ENCODE measurements at places on chromosomes 5 and 9.

- no peak for DNase-seq
Observed at GRCh38 chr9:107975426-107976010, 485.9 kb upstream of the KLF4 start.

DNA sequence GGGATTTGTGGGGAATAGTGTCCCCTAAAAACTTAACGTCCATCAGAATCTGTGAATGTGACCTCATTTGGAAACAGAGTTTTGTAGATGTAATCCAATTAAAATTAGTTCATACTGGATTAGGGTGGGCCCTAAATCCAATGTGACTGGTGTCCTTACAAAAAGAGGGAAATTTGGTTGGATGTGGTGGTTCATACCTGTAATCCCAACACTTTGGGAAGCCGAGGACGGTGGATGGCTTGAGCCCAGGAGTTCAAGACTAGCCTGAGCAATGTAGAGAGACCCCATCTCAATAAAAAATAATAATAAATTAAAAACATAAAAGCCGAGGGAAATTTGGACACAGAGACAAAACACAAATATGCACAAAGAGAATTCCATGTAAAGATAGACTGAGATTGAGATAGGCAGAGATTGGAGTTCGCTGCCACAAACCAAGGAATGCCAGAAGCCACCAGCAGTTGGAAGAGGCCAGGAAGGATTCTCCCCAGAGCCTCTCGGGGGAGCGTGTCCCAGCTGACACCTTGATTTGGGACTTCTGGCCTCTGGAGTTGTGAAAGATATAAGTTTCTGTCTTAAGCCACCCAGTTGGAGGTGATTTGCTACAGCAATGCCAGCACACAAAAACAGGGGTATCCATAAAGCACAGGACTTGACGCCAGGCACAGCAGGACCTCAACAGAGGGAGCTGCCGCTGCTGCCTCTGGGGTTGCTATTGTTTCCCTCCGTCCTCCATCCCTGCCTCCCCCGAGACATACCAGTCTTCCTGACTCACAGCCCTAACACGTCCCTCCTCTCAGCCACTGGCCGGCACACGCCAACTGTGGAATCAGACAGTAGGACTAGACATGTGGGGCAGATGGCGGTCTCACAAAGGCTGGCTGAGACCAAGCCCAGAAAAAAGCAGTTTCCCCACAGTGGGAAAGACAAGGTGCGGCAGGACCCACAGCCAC is 73.8 kb upstream of the IL17B start:
- DNase-seq, result no peak

GRCh38 chr9:133533857-133534256 is 647 bp upstream of the ADAMTSL2 start:
- no peak for DNase-seq

DNA sequence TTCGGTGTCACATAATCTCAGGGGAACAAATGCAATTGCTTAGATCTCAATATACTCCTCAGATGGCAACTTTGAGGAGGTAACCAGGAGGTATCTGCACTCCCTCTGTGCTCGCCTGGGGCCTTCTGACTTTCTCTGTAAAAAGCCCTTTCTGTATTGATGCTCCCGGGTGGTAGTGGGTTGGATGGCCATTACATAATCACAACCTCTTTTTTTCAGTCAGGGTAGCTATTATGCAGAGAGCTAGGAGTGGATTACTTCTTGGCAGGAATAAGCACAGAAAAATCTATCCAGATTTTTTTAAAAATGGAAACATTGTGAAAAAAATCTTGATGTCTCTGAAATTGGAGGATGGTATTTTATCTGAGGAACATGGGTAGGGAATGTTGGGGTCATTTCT is 116.6 kb downstream of the SH3GL2 start:
- no peak for DNase-seq

DNA sequence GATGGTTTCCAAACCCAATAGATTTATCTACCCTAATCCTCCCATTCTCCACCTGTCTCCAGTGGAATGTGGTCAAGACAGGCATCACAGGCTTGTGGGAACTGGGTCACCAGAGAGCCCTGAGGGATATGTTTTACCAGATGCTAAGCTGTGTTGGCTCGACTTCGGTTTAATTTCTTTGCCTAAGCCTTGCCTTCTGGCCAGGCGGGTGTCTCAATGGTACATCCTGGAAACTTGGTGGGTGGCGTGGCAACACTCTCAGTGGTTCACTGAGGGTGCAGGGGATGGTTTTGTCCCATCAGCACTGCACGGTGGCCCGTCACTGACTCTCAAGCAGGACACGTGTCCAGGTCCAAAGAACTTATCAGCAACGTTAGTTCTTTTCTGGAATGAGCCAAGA is 192.2 kb downstream of the TENT4A start:
- DNase-seq, result no peak

DNA sequence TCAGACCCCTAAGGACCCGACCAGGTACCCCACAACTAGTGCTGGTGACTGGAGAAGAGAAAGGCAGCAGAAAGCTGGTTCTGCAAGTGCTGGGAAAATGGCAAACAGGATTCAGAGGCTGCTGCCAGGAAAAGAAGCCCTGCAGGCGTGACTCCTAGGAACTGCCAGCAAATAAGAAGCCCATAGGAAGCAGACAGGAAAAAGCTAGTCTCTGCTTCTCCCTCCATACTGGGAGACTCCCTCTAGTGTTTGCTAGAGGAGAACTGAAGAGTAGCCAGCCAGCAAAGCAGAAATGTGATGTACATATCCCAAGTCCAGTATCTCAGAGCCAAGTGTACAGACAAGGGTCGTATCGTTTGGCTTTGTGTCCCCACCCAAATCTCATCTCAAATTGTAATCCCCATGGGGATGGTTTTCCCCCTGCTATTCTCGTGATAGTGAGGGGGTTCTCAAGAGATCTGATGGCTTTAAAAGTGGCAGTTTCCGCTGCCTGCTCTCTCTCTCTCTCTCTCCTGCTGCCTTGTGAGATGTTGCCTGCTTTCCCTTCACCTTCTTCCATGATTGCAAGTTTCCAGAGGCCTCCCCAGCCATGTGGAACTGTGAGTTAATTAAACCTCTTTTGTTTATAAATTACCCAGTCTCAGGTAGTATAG is 38.1 kb upstream of the TUSC1 start:
- DNase-seq, result no peak

- no peak for DNase-seq
Observed at GRCh38 chr5:160108124-160108523, 11.1 kb downstream of the PWWP2A start.

- no peak for DNase-seq
Observed at GRCh38 chr9:91425271-91425670, 1.6 kb upstream of the NFIL3 start.
